ENCODE measurements at places on chromosomes 3 and 15. TPM values are rescaled to one million over a fixed set of nuclear protein-coding genes. Genes with fewer than 3 reads are reported as not detected.

MEX3B gene
- 0.33 TPM for total RNA-seq

CKMT1B gene
- total RNA-seq: not detected

CCR9 gene
- 0.28 TPM for total RNA-seq

TMA7 gene
- total RNA-seq: 75.2 TPM

TNFAIP8L3 gene
- 1.3 TPM for total RNA-seq

SLC38A3 gene
- total RNA-seq: 98.1 TPM

BBS4 gene
- 10.3 TPM for total RNA-seq

RARRES1 gene
- total RNA-seq: 6.9 TPM

GRCh38 chr3:106296062-106296461, 427.2 kb upstream of the CBLB start:
- DNase-seq: no peak

DNA sequence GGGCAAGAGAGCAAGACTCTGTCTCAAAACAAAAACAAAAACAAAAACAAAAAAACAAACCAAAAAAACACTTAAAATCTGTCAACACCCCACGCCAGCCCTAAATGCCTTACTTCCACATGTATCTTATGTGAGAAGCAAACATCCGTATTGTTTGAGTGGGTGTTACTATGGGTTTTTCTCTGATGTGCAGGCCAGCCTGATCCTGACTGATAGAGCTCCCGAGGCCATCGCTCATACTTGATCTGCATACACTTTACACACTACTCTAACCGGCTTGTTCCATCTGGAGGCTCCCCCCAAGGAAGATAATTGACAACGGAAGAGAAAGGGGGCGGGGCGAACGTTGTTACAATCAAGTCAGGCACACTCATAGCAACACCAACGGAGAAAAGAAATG, 237.4 kb downstream of the TBL1XR1 start:
- DNase-seq: no peak

GRCh38 chr3:100702082-100702979, 7.0 kb upstream of the TFG start:
- DNase-seq: no peak

GRCh38 chr3:46405301-46406019, 1.4 kb downstream of the CCR5AS start:
- no peak for DNase-seq

All from liver (tissue), 10 donors.